Activated naive CD8-positive, alpha-beta T cell treated with anti-CD3 and anti-CD28 coated beads for 36 hours (primary cell): ENCODE measurements at places on chromosomes 16 and 17.

DNA sequence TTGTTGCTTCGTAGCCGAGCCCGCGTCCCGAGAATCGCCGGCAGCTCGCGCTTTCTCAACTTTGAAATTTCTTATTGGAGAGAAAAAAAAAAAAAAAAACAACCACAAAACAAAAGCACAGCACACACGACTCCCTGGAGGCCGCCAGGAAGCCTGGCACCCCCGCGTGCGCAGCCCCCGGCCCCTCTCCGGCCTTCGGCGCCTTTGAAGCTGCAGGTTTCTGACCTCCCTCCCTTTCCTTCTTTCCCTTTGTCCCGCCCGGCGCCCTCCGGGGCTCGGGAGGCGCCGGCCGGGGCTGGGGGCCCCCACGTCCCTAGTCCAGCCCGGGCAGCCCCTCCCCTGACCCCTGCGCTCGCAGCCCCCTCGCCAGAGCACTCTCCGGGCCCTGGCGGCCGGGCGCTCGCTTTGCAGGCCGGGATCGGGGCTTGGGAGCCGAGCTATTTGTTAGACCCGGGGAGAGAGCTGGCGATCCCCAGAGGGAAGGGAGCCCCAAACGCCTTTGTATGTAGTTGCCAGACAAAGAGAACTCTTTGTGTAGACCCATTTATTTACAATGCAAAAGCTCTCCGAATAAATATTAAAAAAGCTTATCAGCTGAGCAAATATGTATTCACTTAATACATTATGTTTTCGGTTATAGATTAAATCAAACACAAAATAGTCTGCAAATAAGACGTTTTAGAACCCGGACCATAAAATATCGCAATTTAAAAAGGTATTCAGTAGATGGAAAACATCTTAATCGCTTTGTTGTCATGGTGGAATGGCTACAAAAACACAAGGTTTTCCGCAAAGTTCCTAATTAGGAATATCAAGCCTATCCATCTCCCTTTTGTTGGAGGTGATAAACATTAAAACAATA is 2.3 kb downstream of the BAHCC1 start:
- DNase-seq: peak; percentile 36

- no peak for DNase-seq
These were observed 60.4 kb upstream of the MRC2 start for GRCh38 chr17:62566996-62567578.

DNA sequence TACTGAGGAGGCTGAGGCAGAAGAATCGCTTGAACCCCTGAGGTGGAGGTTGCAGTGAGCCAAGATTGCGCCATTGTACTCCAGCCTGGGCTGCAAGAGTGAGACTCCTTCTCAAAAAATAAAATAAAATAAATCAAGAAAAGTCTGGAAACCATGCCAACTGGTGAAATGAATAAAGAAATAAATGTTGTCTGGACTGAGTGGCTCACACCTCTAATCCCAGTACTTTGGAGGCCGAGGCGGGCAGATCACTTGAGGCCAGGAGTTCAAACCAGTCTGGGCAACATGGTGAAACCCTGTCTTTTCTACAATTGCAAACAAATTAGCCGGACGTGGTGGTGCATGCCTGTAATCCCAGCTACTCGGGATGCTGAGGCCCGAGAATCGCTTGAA is 744 bp upstream of the LRRC37A3 start:
- no peak for DNase-seq

DNA sequence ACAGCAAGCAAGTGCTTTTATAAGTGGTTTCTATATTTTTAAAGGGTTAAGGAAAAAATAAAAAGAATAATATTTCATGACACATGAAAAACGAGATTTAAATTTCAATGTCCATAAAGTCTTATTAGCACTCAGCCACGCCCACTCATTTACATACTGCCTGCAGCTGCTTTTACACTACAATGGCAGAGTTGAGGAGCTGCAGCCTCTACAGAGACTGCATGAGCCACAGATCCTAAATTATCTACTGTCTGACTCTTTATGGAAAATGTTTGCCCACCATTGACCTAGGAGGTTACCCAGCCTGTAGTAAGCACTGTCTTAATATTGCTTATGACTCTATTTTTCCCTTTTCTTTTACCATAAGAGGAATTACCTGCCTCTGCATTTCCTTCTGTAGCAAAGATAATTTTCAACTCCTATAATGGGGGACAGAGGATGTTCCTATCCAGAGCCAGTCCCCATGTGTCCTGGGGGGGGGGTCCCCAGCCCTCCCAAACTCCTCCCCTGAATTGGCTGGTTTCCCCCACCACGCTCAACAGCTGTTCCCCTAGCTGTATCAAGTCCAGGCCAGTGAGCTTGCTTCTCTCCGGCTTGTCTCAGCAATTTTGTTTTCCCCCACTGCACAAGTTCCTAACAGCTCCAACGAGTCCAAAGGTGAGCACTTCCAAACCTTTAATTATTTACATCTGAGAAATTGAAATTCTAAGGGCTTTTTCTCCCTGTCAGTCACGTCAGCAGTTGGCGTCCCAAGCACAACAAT is 139.4 kb upstream of the ERCC4 start:
- DNase-seq: no peak

GRCh38 chr17:40323391-40324381 is 14.7 kb downstream of the RARA start:
- peak; percentile 82 for DNase-seq

DNA sequence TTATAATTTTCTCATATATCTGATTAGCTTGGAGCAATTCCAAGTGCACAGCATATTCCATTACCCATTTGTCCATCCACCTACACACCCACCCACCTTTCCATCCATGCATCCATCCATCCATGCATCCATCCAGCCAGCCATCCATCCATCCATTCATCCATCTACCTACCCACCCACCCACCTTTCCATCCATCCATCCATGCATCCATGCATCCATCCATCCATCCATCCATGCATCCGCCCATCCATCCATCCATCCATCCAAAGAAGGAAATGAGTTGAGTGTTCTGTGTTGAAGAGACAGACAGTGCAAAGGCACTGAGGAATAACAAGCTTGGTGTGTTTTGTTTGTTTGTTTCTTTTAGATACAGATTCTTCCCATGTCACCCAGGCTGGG is 78.7 kb upstream of the FAM20A start:
- DNase-seq: no peak

- no peak for DNase-seq
These were observed 273.0 kb upstream of the IRX5 start for GRCh38 chr16:54657709-54658102.

DNA sequence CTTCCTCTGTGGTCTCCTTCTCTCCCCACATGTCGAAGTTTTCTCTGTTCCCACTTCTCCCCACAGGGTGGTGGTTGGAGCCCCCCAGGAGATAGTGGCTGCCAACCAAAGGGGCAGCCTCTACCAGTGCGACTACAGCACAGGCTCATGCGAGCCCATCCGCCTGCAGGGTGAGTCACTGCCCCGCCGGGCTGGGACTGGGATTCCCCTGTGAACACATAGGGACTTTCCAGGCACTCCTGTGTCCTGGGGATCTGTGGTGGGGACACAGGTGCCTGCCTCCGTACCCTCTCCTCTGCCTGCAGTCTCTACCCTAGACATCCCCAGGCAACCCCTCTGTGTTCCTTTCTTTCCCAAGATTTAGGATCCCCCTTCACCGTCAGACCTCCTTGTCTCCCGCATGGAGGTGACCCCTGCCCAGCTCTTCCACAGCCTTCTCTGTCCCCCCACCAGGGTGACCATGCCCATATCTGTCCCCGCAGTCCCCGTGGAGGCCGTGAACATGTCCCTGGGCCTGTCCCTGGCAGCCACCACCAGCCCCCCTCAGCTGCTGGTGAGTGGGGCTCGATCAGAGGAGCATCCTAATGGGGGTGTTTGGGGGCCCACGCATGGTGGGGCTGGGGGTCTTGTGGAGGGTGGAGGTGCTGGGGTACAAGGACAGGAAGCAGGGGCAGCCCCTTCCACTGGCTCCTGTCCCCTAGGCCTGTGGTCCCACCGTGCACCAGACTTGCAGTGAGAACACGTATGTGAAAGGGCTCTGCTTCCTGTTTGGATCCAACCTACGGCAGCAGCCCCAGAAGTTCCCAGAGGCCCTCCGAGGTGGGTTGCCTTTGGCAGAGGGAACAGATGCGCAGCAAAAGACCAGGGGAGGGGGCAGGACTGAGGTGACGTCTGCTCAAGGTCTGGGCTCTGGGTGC is 5.8 kb downstream of the ITGAM start:
- DNase-seq: peak; percentile 86

GRCh38 chr17:42407289-42407836 is 15.7 kb downstream of the CAVIN1 start:
- DNase-seq: peak; percentile 54

DNA sequence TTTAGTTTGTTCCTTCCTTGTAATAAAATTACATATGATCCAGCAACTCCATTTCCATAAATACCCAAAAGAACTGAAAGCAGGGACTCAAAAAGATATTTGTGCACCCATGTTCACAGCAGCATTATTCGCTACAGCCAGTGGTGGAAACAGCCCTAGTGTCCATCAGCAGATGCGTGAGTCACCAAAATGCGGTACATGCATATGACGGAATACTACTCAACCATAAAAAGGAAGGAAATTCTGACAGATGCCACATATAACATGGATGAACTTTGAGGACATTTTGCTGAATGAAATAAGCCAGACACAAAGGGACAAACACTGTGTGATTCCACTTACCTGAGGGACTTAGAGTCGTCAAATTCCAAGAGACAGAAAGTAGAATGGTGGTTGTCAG is 9.1 kb upstream of the SLC47A2 start:
- DNase-seq: no peak

GRCh38 chr16:66065925-66066324 is 300.6 kb upstream of the CDH5 start:
- DNase-seq: no peak

GRCh38 chr17:76467809-76468633 is 618 bp downstream of the AANAT start:
- DNase-seq: no peak

- no peak for DNase-seq
These were observed 480.6 kb downstream of the TMEM114 start for GRCh38 chr16:8109510-8110369.

DNA sequence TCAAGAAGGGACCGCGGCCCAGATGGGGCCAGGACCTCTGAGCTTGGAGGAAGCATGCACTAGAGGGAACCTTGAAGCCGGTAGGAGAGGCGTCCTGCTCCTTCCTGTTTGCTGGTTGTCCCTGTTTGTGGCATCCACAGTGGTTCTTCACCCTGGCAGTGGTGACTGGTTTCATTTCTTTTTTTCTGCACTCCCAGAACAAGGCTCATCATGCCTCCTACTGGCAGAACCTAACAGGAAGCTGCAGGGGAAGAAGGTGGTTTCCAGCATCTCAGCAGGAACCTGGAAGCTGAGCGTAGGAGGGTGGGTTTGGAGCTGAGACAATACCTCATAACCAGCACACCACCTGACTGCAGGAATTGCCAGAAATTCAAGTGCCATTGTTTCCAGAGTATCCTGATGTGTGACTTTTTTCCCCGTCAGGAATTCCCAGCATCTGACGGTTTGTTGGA is 5.8 kb downstream of the TMEM231 start:
- peak; percentile 31 for DNase-seq
